Fibroblast of skin of left biceps (primary cell): ENCODE measurements at places on chromosomes 3 and 15.
A peak's percentile ranks its signal among the peaks of the same experiment; 100 is the strongest.

DNA sequence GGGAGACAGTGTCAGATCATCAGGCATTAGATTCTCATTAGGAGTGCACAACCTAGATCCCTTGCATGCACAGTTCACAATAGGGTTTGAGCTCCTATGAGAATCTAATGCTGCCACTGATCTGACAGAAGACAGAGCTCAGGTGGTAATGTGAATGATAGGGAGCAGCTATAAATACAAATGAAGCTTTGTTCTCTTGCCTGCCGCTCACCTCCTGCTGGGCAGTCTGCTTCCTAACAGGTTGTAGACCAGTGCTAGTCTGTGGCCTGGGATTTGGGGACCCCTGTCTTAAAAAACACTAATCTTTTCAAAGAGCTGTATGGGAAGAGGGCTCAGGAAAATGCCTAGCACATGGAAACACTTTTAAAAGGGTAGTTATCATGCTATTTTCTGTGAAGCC, 50.9 kb upstream of the PARP14 start:
- no peak for DNase-seq

DNA sequence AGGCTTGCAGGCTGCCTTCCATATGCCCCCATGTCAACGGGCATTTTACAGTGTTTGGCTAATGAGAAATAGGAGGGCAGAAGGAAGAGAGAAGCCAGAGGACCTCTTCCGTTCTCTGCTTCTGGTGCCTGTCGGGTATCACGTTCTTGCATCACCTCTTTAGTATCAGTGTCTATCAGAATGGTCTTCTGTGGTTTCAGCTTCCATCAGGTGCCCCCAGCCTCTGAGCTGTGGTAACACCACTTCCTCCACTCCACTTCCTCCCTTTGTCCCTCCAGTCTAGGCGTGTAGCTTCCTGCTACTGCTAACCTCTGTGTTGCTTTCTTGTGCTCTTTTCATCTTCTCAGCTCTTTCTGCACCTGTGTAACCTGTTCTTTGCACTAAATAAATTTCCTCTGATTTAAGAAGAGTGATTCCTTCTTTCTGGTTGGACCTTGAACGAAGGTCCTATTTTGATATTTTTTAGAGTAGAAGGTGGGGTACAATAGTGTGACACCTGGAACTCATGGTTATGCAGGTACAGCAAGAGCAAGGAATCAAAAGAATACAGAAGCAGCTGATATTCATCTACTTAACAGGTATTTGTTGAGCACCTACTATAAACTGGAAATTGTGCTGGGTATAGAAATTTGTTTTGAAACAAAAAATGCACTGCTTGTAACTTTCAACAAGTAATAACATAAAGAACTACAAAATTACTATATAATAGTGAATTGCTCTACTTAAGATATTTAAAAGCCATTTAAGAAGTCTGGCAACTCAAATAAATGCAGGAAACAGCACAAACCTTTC, 27.4 kb upstream of the FOXB1 start:
- no peak for DNase-seq

GRCh38 chr3:115792206-115792955, 169.1 kb downstream of the GAP43 start:
- no peak for DNase-seq

DNA sequence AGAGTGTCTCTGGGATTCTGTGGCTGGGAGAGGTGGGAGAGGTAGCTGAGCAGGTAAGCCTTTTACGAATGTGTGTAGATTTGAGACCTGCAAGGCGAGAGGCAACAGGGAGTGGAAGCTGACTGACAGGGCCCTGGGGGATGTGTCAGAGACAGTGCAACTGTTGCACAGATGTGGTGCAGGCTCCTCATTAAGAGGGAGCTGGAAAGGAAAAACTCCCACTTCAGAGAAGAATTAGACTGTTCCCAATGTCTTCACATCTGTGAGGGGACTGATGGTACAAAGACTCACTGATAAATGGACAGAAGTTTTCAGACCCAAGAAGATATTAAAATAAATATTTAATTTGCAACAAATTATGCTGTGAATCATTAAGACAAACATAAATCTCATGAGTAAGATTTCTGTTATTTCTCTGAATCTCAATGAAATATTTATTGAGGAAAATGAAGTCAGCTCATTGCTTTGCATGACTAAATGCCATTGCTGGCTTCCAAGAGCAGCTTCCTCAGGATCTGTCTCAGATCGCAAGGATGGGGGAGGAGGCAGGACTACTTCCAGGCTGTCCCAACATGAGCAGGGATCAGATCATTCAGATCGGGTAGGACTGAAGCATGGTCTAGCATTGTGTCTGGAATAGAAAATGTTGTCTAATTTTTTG, 127.3 kb upstream of the ROPN1 start:
- peak; percentile 72 for DNase-seq

GRCh38 chr15:48888836-48889235, 10.9 kb downstream of the EID1 start:
- DNase-seq = no peak

- no peak for DNase-seq
Measured at GRCh38 chr3:119625451-119626153, 27.9 kb downstream of the PLA1A start.

GRCh38 chr15:91578511-91578910, 275.0 kb upstream of the SLCO3A1 start:
- DNase-seq = no peak

- no peak for DNase-seq
Measured at GRCh38 chr3:196181127-196181546, 30.1 kb downstream of the ZDHHC19 start.

GRCh38 chr3:156787926-156788663, 38.1 kb upstream of the LEKR1 start:
- DNase-seq = peak; percentile 82

GRCh38 chr3:161366094-161366493, 5.2 kb downstream of the SPTSSB start:
- DNase-seq = no peak

DNA sequence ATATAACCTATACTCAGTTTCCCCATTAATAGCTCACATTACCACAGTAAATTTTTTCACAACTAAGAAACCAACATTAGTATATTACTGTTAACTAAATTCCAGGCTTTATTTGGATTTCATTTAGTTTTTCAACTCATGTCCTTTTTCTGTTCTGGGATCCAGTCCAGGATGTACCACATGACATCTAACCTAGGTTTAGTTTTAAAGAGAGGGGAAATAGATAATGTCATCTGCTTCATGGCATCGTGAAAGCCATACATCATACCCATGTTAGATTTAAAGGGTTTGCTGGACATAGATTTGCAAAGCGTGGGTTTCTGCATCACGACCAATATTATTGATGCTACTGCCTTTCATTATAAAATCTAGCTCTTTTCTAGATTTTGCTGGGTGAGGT, 33.2 kb upstream of the RPP14 start:
- no peak for DNase-seq

GRCh38 chr3:146065573-146066006, 95.4 kb downstream of the PLOD2 start:
- peak; percentile 46 for DNase-seq
